NCI-H526 treated with DMSO at 0.1 percent for 48 hours (cell line): ENCODE measurements at places on chromosomes 12 and 14.

DNA sequence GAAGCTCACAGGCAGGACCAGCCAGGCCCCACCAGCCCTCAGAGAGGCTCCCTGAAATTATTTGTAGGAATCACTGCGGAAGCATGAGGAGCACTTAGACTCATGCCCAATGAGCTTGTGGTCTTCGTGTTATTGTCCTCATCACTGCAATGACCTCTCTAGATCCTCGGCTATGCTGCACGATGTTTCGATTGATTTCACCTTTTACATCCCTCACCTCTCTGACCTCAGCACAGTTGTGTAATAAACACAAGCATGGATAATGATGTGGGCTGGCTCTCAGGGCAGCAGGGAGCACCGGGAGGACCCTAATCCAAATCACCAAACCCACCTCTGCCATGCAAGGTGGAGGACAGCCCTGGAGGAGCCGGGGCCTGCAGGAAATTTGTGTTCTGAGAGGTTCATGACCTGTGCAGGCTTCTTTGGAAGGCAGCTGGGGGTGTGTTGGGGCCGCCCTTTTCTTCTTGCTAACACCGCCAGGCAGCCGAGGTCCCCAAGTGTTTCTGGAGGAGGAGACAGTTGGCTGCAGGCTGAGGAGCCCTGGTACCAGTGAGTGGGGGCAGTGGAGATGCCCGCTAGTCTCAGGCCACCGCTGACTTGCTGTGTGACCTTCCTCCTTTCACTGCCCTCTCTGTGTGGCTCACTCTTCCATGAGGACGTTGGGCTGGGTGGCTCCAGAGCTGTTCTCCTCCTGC lies 29.5 kb upstream of the EML1 start:
- DNase-seq: no peak

GRCh38 chr14:104510216-104510615 lies 69.3 kb upstream of the C14orf180 start:
- DNase-seq: no peak

GRCh38 chr12:23399402-23399933 lies 550.0 kb downstream of the SOX5 start:
- no peak for DNase-seq

GRCh38 chr12:85007836-85008235 lies 28.2 kb downstream of the TSPAN19 start:
- no peak for DNase-seq

GRCh38 chr12:122422730-122423257 lies 325 bp upstream of the CLIP1 start:
- DNase-seq: no peak

GRCh38 chr12:62196146-62196545 lies 64.1 kb upstream of the USP15 start:
- DNase-seq: no peak
